ENCODE measurements at places on chromosomes 2 and 18.
A peak's percentile ranks its signal among the peaks of the same experiment; 100 is the strongest.

GRCh38 chr2:168596881-168597655, 141.0 kb downstream of the CERS6 start:
- no peak for DNase-seq

- DNase-seq = no peak
These were observed 313.2 kb downstream of the SATB2 start for GRCh38 chr2:199144546-199144945.

GRCh38 chr18:67515942-67516538, 480 bp downstream of the DSEL start:
- DNase-seq = no peak

GRCh38 chr2:149808556-149808955, 221.0 kb upstream of the MMADHC start:
- DNase-seq = no peak

GRCh38 chr2:86335865-86336674, 1.4 kb downstream of the REEP1 start:
- no peak for DNase-seq

DNA sequence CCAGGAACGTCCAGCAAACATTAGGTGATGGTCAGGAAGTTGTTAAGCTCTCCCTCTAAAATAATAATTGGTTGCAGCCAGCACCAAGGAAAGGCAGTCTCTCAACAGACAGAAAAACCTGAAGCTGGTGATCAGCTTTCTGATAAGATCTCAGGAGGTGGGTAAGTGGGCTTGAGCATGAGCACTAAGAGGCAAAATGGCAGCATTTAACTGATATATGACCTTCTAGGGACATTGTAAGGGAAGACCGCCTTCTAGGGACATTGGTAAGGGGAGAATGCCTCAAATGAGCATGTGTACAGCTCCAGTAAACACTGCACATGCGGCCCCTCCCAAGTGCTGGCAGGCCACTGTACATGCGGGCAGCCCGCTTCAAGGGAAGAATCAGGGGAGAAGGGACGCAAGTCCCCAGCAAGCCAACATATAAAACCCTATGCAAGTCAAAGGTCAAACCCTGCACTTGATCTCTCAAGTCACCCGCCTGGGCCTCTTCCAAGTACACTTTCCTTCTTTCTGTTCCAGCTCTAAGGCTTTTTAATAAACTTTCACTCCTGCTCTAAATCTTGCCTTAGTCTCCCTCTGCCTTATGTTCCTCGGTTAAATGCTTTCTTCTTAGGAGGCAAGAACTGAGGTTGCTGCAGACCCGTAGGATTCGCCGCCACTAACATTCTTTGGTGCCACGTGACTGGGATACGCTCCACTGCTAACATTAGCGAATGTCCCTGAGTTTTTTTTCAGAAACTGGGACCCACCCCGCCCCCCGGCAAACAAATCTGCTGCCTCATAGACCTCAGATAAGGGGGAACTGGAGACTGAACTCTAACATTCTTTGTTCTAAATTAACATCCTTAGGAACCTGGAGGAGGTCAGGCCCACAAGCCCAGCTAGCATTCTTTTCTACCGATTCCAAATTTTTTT, 463.8 kb downstream of the LPIN1 start:
- no peak for DNase-seq

- DNase-seq = no peak
These were observed 4.8 kb downstream of the ANO7 start for GRCh38 chr2:241193271-241193670.

GRCh38 chr2:41947701-41948396, 100.0 kb upstream of the PKDCC start:
- DNase-seq = no peak

DNA sequence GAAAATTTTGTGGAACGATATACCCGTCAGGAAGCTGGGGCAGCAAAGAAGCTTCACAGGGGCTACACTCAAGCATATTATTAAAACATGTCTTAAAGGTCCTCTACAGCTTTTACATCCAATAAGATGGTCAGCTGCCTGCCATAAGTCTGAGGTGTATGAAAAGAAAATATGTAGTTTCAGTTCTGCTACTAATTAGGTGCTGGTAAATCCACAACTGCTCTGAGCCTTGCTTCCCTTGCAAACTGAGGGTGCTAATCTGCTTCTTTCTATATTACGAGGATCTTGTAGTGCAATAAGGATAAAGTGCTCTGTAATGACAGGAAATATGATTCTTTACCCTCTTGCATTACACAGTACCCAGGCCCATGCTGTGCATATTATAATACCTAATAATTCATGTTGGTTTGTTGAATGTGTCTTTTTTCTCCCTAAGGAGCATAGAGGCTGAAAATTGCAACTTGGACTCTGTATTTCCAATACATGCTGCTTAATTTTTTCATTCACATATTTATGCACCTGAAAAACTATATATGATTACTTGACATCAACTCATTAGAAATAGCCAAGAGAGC, 14.5 kb upstream of the SLC8A1 start:
- no peak for DNase-seq

GRCh38 chr2:66441581-66442320, 6.8 kb downstream of the MEIS1 start:
- DNase-seq = no peak

DNA sequence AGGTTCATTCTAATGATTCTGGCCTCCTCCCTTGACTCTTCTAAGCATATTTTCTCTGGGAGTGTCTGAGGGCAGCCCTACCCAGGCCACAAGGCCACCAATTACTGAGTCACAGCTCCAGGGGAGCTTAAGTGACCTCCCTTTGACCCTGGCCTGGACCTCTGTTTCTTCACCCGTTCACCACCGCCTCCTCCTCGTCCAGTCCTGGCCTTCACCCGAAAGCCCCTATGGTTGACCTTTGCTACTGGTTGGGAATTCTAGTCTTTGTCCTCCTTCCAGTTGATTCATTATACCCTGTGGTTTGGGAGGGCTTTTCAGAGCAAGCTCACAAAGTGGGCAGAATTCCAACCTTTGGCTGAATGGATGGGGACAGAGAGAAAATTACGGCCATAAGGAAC, 72.6 kb downstream of the NRP2 start:
- DNase-seq = no peak

- no peak for DNase-seq
These were observed 4.1 kb upstream of the KLHL30 start for GRCh38 chr2:238134393-238134785.

DNA sequence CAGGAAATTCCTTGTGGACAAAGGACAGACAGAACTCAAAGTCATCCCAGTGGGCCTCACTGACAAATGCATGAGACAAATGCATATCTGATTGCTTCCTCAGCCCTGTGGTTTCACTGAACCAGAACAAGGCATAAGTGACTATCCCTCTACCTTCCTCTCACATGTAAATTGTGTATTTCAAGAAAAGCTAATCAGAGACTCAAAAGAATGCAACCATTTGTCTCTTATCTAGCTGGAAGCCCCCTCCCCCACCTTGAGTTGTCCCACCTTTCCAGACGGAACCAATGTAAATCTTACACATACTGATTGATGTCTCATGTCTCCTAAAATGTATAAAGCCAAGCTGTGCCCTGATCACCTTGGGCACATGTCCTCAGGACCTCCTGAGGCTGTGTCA, 102.0 kb upstream of the TMEM200C start:
- DNase-seq = no peak

- DNase-seq = no peak
These were observed 26.2 kb downstream of the STK39 start for GRCh38 chr2:168220965-168221819.

DNA sequence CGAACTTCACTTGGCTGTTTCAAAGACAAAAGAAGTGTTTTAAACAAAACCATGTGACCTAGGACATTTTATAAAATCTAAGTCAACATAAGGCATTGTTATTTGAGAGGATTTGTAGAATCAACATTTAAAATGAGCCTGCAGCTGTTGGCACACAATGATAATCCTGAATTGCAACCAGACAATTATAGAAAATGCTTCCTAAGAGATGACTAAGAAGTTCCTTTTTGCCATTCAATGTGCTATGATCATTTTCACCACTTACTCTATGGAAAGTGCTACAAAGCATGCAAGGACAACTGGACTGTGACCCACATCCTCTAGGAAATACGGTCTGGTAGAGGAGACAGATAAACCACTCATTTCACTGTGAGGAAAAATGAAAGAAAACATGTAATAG, 246.4 kb downstream of the CDH20 start:
- DNase-seq = no peak

DNA sequence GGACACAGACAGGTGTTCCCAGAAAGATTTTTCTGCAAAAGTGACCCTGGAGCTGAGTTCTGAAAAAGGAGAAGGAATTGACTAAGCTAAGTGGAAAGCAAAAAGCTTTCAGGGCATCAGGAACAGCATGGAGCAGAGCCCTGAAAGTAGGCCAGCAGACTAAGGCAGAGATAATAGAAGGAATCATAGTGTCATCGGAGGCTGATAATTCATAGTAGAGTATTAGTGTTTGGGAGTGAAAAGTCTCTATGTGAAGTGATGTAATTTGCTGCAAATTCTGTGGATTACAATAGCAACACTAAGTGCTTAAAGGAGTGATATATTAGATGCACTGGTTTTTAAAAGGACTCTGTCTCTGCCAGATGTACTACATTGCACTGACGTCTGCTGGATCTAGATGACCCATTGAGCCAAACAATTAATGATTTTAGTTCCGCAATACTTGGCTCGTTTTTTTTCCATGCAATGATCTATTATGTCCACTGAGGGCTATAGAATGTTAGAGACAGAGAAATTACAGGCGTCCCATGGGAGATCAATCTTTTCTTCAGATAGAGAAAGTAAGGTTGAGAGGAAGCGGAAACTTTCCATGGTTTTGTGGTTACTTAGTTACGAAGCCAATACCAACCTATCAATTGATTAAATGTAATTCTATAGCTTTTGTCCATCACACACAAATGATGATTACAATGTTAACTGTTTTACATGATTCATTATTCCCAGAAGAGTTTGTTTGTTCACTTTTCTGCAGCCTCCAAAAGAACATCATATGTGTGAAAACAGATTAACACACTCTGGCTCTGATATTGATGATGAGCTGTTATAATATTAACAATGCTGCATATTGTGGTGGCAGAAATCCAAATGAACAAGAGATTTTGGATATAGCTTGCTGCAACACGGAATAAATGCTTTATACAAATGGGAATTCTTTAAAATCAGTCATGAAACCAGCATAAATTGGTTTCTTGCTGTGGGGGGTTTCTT, 143.7 kb downstream of the MC4R start:
- DNase-seq = no peak

DNA sequence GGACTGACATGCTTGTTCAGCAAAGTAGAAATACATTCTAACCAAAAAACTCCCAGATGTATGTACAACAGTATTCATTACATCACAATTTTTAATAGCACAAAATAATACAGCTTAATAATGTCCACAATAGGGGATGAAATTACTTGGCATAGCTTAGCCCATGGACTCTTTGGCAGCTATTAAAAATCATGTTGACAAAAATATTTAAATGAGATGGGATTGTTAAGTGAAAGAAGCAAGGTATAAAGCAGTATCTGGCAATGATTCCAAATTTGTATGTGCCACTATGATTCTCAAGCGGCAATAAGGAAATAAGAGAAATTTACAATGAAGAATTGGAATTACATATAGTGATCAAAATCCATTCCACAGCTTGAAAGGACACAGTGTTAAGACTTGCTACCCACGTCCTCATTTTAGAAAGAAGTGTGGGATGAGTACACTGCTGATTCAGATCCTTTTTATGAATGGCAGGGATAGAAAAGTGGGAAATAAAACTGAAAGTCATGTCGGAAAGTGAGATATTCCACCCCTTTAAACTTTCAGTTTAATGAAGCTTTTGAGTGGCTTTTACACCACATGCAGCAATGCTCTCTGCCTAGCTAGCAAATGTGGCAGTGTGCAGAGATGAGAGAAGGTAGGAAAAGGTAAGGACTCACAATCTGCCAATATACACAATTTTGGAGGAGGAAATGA, 2.4 kb downstream of the GAREM1 start:
- DNase-seq = no peak

DNA sequence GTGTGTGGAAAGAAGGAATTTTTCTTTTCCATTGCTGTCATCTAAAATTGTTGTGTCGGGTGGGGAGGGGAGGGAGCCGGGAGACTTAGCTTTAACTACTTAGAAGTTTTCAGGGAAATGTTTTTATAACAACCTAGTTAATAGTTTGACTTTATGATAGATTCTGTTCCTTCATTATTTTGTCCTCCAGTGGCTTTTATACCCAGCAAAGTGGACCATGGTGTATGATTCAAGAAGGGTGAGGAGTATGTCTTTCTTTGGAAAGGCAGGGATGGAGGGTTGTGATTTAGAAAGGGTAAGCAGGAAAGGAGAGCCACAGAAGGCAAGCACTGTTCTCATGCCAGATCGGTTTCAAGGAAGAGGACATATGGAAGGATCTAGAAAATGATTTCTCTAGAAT, 261.8 kb downstream of the NEDD4L start:
- no peak for DNase-seq

GRCh38 chr2:949384-950079, 1.1 kb upstream of the SNTG2 start:
- no peak for DNase-seq

DNA sequence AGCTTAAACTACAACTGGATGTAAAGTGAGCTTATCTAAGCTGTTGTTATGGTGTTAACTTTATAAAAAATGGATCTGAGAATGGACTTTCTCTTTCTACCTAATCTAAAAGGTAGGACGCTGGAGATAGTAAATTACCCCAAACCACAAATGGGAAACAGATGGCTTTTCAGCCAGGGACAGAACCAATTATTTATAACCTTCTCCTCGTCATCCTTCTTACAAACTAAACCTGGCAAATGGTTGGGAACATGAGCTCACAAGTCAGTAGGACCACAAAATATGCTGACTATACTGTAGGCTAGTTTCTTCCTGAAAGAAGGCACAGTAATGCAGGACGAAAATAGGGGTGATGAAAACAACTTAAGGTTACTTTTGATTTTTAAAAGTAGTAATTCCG, 32.7 kb upstream of the ZDBF2 start:
- DNase-seq = no peak

GRCh38 chr2:59578349-59578748, 975.1 kb downstream of the BCL11A start:
- no peak for DNase-seq

DNA sequence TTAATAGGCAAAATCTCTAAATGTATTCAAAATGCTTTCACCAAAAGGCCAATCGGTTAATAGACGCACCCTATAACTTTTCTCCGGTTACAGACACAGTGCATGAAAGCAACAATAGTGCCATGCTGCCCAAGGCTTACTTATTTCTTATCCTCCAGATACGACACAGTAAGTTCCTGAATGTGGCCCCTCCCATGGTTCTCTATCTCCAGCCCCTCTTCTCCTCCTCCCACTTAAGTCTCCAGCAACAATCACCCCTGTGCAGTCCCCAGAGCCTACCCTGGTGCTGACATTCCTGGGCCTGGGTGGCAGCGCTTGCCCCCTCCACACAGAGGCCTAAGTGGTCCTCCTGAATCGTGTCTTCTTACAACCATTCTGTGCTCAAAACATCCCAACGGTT, 3.6 kb downstream of the KIDINS220 start:
- peak; percentile 9 for DNase-seq

Measured in Karpas-422 (cell line).